ENCODE measurements at places on chromosomes 2 and 18.

GRCh38 chr2:186695081-186695756 lies 1.4 kb downstream of the FAM171B start:
- DNase-seq = no peak

DNA sequence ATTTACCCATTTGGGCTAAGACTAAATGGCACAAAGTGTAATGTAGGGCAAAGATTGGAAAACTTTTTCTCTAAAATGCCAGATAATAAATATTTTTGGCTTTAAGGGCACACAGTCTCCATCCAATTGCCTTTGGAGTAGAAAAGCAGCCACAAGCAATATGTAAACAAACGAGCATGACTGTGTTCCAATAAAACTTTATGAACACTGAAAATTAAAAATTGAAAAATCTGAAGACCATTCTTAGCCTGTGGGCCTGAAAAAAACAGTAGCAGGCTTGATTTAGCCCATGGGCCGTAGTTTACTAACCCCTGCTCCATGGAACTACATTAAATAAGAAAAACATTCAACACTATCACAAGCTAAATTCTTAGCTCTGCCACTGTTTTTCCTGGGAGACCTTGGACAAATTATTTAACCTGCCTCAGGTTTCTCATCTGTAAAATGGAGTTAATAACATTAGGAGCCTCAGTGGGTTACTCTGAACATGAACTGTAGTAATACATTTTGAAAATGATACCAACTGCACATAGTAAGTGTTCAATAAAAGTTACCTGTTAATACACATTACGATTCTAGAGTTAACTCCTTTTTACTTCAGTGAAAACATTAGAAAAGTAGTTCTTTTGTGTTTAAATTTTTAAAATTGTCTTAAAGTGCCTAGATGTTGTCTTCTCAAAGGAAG lies 1.3 kb downstream of the IFIH1 start:
- no peak for DNase-seq

DNA sequence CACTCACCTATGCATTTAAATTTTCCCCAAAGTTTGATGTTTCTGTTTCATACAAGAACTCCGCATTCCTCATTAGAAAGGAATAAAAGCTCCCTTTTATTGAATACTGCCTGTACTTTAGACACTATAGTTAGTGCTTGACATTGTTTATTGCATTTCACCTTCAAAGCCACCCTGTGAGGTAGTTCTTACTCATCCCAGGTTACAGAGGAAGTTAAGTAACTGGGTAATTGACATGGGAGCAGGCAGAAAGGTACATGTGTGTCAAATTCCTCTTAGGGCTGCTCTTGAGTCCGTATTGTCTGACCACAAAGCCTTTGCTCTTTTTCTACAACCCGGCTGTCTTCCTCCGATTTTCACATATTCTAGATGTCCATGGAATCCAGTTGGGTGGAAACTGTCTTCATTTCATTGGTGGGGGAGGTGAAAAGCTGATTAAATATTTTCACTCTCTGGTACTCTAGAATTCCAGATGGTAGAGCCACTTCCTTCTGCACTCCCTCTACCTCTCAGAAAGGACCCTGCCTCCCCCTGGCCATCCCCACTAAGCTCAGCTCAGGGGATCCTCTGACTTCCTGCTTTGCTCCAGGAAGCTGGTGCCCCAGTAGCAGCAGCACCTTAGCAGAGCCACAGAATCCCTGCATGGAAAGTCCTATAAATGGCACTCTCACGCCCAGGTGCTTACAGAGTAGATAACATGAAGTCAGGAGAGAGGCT lies 319.2 kb downstream of the LRATD1 start:
- no peak for DNase-seq

DNA sequence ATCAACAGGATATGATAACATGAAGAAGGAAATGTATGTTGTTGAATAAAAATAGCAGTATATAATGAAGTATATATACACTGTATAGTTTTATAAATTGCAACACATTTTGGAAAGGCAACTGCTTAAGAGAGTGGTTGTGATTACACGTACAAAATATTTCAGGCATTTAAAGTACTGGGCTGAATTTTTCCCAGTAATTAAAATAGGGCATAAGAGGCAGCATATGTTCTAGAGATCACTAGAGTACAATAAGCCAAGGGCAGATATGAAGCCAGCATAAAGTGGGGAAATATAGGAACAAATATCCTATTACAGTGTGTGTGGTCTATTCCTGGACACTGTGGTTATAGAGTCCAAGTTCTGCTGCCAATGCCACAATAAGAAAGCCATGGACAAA lies 14.1 kb downstream of the DPP10 start:
- DNase-seq = no peak

DNA sequence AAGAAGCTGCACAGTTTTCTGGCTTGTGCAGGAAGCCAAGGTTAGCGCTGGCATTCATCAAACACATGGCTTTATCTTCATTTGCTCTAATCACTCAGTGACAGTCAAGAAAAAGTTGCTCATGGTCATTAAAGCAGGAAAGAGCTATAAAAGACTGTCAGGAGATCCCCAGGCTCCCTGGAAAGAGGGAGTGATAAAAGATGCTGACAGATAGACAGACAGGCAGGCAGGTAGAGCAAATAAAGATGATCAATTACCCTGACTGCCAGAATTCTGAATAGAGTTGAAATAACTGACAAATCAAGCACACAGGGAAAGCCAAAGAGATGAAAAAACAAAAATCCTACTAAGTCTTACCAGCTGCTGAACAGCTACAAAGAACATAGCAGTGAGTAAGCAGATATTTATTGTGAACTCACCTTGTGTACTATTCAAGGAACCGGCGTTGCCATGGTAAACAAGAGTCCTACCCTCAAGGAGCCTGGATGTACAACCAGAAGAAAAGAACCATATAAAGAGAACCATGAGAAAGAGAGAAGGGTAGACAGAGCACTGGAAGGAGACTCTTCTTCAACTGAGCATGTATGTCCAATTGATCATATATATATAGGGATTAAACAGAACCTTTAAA lies 68.0 kb downstream of the RNF152 start:
- DNase-seq = no peak

GRCh38 chr18:77300579-77300978 lies 50.9 kb downstream of the GALR1 start:
- no peak for DNase-seq

GRCh38 chr2:177693658-177694339 lies 301.2 kb downstream of the AGPS start:
- DNase-seq = no peak

DNA sequence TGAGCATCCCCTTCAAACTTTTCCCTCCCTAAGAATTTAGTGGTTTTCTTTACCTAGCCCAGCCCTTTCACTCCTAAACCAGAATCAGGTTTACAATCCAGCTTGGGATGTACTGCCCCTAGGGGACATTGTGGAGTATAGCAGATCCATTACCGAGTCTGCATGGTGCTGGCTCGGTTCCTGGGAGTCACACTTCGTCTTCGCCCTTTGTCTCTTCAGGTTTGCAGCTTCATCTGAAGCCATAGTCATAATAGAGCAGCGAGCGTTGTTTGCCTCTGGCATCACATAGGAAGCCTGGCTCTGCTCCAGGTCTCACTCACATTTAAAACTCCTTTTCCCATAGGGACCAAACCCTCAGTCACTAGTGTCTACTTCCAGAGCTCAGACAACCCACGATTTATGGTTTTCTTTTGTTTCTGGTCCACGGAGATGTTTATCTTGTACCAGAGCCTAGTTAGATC lies 16.8 kb upstream of the LYPD6 start:
- no peak for DNase-seq

- no peak for DNase-seq
These were observed 216.1 kb upstream of the FSIP2 start for GRCh38 chr2:185522472-185522871.

- no peak for DNase-seq
These were observed 744.8 kb upstream of the ID2 start for GRCh38 chr2:7937082-7937481.

- no peak for DNase-seq
These were observed 69.4 kb downstream of the ADI1 start for GRCh38 chr2:3449936-3450335.

DNA sequence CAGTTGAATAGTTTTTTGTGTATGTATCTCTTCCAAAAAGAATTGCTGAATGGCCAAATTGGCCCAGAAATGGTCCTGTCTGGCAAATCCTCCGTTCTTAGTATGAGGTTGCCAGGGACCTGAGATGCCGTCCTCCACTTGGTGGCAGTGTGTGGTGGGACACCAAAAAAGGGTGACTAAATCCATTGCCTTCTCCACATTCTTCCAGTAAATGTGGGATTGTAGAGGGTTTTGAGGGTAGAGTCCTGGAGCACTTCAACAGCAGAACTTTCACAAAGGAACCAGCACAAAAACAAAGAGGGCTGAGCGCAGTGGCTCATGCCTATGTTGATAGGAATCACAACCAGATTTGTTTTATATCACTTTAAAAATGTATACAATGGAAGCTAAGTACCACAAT lies 199.9 kb downstream of the BCL2 start:
- no peak for DNase-seq

- peak; percentile 26 for DNase-seq
These were observed 620.6 kb upstream of the ID2 start for GRCh38 chr2:8061219-8061618.

DNA sequence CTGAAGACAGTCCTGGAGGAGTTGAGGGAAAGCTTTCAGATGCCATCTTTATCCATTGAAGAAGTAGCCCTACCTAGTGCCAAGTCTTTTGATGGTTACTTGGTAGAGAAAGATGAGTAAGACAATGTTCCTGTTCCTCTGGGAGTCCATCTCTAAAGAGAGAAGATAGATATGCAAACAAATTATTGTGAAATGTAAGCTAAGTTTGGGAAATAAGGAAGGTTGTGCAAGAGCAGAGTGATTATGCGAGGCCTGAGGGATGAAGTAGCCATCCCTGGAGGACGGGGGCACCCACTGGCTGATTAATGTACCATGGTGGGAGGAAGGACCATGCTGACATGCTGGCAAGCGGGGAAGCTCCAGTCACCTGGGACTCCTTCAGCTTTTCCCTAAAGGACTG lies 994 bp upstream of the DTNA start:
- DNase-seq = no peak
